HFF-Myc (cell line): ENCODE measurements at places on chromosomes 3 and 15.
A peak's percentile ranks its signal among the peaks of the same experiment; 100 is the strongest.

- DNase-seq: no peak
Measured at GRCh38 chr3:38455639-38456430, 2.1 kb downstream of the ACVR2B start.

DNA sequence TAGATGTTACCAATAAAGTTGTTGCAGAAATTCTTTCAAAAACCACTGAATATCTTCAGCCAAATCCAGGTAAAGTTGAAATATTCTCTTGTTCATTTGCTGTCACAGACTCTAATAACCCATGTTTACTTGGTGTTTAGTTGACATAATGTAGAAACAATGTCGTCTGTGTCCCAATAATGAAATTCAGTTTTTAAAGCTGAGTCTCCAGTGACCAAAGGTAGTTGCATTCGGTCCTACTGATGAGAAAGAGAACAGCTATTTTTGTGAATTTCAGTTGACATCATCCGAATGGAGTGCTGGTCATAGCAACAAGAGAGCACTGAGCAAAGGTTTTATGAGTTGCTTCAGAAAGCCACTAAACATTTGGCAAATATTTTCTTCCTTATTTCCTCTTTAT is 88.8 kb upstream of the ADAMTSL3 start:
- DNase-seq: no peak

DNA sequence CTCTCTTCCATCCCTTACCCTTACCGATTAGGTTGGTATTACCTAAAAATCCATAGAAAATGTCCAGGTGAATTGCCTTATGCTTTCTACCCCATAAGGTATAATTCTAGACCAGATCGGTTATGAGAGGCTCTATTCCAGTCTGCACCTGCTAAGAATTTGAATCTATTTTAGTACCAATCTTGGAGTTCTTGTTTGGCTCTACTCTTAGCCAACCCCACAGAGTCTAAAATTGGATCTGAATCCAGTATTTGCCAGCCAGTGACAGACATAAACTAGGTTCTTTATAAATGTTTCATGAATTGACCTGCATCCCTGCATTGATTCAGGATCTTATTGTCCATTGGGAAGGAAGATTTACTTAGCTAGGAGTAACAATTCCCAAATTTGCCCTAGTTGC is 6.5 kb downstream of the KLHL24 start:
- DNase-seq: no peak

DNA sequence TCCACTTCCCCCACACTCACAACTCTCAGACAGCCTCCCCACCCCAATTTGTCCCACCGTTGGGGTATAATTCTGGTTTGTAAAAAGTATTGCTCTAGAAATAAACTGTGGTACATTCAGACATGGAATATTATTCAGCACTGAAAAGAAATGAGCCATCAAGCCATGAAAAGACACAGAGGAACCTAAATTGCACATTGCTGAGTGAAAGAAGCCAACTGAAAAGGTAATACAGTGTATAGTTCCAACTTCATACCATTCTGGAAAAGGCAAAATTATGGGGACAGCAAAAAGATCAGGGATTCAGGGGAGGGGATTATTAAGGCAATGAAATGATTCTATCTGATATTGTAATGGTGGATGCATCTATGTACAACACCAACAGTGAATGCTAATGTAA is 10.5 kb downstream of the ANXA2 start:
- DNase-seq: no peak

DNA sequence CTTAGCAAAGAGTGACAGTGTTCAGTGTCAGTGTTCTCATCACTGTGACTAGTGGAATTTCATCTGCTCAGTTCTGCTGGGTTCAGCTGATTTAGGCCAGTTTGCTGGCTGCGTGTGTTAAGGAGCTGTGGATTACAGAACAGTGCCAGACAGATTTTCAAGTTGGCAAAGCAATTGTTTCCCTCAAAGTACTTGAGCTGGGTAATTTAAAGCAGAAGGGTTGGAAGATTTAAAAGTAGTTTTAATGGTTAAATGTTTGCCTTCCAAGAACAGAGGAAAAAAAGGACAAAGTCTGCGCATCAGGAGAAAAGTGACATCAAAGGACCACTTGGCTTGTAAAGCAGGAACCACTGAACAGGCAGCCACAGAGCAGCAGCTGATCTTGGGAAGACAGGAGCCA is 8.7 kb downstream of the ESYT3 start:
- no peak for DNase-seq

GRCh38 chr3:16378920-16379319 is 113.9 kb downstream of the OXNAD1 start:
- DNase-seq: no peak

- DNase-seq: no peak
Measured at GRCh38 chr3:46480491-46481195, 15.9 kb upstream of the LTF start.

DNA sequence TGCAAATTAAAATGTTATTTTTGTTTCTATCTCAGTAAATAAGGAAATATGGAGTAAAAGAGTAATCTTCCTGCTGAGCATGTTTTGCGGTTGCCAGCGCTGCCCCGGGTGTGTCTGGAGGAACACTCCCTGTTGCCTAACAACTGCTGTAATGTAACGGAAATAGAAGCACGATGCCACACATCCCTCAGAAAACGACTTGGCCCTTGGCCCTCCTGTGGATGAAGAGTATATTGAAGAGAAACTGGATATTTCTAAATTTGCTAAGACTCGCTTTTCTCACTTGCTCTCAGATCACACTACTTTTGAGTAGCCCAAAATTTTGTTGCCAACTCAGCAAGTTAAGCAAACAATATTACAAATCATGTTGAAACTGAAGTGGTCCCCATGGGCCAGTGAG is 18.9 kb downstream of the CX3CR1 start:
- peak; percentile 89 for DNase-seq

GRCh38 chr15:58840048-58840447 is 68.9 kb downstream of the MINDY2 start:
- DNase-seq: no peak

- peak; percentile 45 for DNase-seq
Measured at GRCh38 chr3:48507256-48508061, 3.5 kb upstream of the SHISA5 start.

DNA sequence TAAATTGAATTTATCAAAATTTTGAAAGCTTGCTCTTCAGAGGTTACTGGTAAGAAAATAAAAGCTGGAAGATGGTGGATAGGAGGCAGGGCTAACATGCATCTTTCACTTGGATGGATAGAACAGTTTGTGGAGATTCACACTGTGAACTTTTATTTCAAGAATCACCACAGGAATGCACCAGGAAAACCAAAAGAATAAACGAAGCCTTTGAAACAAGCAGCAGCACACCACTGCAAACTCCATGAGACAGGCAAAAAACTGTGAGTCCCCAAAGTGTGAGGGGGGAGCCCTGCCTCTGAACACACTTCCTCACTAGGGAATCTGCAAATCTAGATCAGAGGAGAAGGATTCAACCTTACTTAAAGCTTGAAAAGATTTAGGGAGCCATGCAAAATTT is 122.2 kb downstream of the RTP4 start:
- DNase-seq: no peak

- no peak for DNase-seq
Measured at GRCh38 chr3:191566469-191566868, 105.5 kb downstream of the PYDC2 start.

DNA sequence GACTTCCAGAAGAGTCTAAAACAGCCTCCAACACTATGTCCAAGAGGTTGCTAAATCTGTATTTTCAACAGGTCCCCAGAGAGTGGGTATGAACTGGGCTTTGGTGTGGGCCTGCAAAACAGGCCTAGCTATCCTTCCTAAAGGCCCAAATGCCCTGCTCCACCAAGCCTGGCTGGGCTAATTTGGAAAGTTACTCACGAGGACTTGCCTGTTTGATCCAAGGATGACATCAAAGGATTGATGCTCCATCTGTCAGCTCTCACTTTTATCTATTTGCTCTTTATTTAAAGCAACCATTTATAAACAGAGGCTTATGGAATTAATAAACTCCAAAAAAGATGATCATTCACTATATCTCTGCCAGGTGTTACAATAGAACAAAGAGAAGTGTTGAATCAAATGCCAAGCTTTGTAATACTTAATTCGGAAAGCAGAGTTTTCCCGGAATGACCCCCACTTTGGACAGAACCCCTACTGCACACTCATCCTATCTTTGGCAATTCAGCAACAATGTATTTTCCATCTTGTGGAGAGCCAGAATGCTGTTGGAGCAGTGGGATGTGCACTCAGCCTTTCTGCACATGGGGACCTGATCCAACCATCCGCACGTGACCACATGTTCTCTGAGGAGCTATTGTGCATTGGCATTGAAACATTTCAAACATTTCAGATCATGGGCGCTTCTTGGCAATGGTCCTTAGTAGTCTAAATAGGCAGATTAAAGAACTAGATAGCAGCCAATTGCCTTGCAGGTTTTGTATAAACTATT is 163.3 kb upstream of the THBS1 start:
- no peak for DNase-seq

- no peak for DNase-seq
Measured at GRCh38 chr3:69250014-69250413, 127.6 kb upstream of the LMOD3 start.

- no peak for DNase-seq
Measured at GRCh38 chr3:147185781-147186180, 220.6 kb downstream of the ZIC4 start.

- no peak for DNase-seq
Measured at GRCh38 chr3:131550562-131551465, 48.0 kb upstream of the MRPL3 start.

GRCh38 chr15:87623832-87624231 is 632.7 kb downstream of the NTRK3 start:
- DNase-seq: no peak

DNA sequence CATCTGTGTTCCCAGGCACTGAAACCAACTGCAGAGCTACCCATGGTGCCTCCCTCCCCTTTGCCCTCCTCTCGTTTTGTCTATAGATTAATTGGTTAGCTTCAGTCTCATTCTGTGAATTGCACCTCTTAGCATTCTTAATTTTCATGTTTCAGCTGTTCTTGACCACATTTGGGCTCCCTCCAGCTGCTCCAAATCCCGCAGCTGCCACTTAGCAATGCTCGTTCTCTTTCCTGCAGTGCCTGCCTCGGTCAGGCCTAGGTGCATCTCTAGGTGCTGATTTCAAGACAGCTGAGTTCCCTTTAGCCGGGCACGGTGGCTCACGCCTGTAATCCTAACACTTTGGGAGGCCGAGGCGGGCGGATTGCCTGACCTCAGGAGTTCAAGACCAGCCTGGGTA is 47.0 kb upstream of the SMAD3 start:
- no peak for DNase-seq

DNA sequence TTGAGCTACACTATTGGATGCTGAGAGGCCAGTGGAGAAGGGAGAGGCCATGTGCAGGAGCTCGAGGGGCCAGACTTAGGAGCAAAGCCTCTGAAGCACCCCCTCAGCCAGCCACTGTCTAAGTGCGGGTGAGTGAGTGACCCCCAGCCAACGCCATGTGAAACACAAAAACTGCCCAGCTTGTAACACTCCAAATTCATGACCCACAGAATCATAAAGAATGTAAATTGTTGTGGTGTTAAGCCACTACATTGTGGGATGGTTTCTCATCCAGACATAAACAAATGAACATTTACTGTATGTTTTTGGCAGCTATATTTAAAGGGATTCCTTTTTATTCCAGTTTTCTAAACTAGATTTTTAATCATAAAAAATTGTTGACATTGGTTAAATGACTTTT is 27.2 kb upstream of the TMEM158 start:
- DNase-seq: no peak

GRCh38 chr3:76958274-76958673 is 81.6 kb upstream of the ROBO2 start:
- DNase-seq: no peak

GRCh38 chr15:69045802-69046201 is 31.3 kb downstream of the NOX5 start:
- DNase-seq: no peak

DNA sequence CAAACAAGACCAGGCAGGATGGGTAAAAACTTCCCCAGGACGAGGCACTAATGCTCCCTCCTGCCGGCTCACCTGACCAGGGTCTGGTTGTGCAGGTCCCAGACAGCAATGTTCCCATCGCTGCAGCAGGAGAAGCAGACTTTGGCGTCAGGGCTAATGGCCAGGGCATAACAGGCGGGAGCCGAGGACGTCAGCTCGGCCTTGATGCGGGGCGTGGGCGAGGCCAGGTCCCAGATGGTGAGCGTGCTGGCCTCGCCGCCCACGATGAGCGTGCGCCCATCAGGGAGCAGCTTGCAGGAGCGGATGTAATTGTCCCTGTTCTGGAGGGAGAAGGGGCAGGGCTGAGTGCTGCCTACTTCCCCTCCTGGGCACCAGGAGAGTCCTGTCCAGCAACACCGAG is 43.4 kb downstream of the TLE3 start:
- no peak for DNase-seq

DNA sequence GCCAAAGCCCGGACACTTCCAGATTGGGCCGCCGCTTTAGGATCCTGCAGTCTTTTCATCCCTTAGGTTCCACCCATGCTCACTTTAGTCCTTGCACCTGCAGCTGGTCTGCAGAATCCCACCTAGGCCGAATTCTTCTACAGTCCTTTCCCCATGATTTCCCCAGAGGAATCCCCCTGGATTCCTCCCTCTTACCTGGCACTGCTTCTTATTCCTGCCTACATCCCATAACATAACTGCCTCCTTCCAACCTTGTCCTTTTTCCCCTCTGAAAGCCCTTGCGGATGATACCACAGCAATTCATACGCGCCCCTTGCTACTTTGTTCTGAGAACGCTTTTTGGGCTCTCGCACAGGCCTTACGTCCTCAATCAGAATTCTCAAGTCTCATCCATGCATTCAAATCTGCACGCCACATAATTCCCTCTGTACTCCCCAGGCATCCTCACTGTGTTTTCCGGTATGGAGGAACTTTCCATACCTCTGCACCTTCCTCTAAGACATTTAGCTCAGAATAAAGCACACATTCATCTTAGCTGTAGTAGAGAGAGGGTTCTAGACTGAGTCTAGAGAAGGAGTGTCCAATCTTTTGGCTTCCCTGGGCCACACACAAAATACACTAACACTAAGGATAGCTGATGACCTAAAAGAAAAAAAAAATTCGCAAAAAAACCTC is 619 bp downstream of the EIF2AK4 start:
- no peak for DNase-seq

GRCh38 chr3:53773611-53774368 is 72.4 kb downstream of the CHDH start:
- peak; percentile 55 for DNase-seq

DNA sequence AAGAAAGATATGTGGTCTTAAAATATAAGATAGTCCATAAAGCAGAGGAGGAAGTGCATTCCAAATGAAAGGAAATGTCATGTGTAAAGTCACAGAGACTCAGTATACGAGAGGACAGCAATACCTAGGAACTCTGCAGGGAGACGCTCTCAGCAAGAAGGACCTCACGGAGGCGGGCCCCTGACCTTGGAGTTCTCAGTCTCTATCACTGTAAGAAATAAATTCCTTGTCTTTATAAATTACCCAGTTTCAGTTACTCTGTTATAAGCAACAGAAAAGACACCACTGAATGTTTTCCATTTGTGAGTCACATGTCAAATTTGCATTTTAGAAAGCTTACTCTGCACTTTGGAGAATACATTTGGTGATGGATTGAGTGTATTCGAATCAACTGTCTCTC is 140.6 kb downstream of the GBE1 start:
- no peak for DNase-seq

GRCh38 chr3:48891606-48892005 is 7.1 kb downstream of the SLC25A20 start:
- DNase-seq: no peak

GRCh38 chr3:13839253-13839652 is 40.6 kb downstream of the WNT7A start:
- no peak for DNase-seq

GRCh38 chr3:15053541-15053940 is 11.6 kb downstream of the MRPS25 start:
- no peak for DNase-seq

GRCh38 chr15:50358845-50359244 is 3.8 kb upstream of the GABPB1 start:
- no peak for DNase-seq

GRCh38 chr3:99950921-99951320 is 133.3 kb downstream of the CMSS1 start:
- DNase-seq: no peak
